ENCODE measurements at places on chromosomes 2 and 18. TPM values are rescaled to one million over a fixed set of nuclear protein-coding genes. Genes with fewer than 3 reads are reported as not detected.

Gene HOXD1
- 0.37 TPM for total RNA-seq

Gene SPP2
- not detected for total RNA-seq

DNA sequence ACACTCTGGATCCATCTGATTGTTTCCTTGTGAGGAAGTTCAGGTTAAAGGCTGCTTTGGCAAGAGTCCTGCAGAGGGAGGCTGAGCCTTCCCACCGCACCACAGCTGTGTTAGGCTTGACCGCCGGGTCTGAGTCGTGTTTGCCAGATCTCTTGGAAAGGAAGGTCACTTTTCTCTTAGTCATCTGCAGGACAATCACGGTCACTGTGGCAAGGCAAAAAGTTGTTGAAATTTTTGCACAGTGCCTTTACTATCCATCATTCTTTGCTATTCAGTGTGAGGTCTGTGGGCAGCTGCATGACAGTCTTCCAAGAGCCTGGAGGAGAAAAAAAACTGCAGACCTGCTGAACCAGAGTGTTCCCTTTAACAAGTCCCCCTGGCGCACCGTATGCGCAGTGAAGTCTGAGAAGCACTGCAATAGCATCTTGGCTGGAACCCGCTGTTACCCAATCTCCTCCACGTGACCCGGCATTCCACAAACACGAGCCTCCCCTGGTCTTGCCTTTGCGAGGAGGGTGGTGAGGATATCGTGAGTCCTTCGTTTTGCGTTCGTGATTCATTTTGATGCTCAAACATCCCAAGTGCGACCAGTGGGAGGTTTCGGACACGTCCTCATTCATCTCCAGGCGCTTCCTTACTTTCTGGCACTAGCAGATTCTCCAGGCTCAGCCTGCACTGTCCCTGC lies 23.0 kb downstream of the BIN1 start:
- H3K36me3 ChIP-seq: no peaks in the 10 kb centered on the region
- peak; percentile 91 for DNase-seq
- no peak overlapping the region for H3K4me3 ChIP-seq
- peaks cover 95% of the 10 kb centered on the region for H3K4me1 ChIP-seq
- peak overlapping the region; percentile 87 for H3K27ac ChIP-seq
- H3K27me3 ChIP-seq: no peaks in the 10 kb centered on the region

Gene PDE1A
- 6.0 TPM for total RNA-seq

Measured in adrenal gland (tissue), 19 donors.